ENCODE measurements at places on chromosomes 2 and 18.

- DNase-seq: no peak
These were observed 60.4 kb downstream of the RHOB start for GRCh38 chr2:20507166-20507692.

DNA sequence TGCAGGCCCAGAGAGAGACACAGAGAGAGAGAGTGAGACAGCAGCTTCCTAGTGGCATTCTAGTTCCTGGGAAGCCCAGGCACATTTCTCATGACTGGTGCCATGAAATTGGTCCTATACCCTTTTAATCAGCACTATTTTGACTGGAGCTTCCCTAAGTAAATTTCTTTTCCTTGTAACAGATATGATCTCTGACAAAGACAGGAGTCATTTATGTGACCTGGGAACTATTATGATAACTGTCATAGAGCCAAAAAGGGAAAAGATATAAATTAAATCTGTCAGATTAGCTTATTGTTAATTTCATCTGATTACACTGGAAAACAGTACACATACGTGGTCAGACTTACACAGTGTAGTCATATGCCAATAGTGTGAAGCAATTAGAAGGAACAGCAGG is 161.3 kb upstream of the HNRNPA3 start:
- no peak for DNase-seq

GRCh38 chr2:60676706-60677330 is 79.2 kb upstream of the PAPOLG start:
- DNase-seq: no peak

DNA sequence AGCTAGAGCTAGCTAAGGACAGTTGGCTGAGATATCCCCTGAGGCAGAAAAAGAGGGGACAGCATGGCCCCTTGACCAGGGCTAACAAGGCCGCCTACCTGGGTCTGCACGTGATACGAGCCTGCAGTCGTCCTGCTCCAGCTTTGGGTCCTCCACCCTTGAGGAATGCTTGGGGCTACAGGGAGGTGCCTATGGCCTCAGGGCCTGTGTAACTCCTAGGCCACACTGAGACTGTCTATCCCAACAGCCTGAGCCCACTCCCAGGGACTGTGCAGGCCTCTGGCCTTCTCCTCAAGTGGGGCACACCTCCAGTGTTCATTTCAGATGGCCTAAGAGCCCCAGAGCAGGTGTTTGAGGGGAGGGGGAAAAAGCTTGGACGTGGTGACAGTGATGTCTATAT is 136.7 kb upstream of the SATB2 start:
- DNase-seq: no peak

DNA sequence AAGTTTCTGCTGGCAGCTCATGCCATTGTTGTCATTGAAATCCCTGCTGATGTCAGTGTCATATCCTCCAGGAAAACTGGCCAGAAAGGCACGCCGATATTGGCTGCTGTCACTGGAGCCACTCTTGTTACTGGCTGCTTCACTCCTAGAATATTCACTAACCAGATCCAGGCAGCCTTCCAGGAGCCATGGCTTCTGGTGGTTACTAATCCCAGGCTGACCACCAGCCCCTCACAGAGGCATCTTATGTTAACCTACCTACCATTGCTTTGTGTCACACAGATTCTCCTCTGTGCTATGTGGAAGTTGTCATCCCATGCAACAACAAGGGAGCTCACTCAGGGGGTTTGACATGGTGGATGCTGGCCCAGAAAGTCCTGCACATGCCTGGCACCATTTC is 27.0 kb upstream of the MTX2 start:
- no peak for DNase-seq

GRCh38 chr2:235543128-235543750 is 49.4 kb downstream of the AGAP1 start:
- DNase-seq: no peak

- no peak for DNase-seq
These were observed 9.9 kb downstream of the NFE2L2 start for GRCh38 chr2:177254433-177255226.

DNA sequence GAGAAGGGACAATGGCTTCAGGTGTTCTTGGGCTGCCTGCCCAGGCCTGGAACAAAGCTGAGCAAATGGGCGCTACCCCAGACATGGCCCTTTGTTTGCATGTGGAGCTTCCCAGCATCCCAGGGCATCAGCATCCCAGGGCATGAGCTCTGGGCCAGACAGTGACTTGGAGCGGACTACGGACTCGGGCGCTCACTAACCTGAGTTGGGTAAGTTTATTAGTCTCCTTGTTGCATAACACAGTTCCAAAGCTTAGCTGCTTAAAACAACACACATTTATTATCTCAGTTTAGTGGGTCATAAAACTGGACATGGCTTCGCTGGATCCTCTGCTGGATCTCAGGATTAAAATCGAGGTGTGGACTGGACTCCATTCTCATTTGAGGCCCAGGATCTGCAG is 35.8 kb downstream of the MC2R start:
- DNase-seq: no peak

DNA sequence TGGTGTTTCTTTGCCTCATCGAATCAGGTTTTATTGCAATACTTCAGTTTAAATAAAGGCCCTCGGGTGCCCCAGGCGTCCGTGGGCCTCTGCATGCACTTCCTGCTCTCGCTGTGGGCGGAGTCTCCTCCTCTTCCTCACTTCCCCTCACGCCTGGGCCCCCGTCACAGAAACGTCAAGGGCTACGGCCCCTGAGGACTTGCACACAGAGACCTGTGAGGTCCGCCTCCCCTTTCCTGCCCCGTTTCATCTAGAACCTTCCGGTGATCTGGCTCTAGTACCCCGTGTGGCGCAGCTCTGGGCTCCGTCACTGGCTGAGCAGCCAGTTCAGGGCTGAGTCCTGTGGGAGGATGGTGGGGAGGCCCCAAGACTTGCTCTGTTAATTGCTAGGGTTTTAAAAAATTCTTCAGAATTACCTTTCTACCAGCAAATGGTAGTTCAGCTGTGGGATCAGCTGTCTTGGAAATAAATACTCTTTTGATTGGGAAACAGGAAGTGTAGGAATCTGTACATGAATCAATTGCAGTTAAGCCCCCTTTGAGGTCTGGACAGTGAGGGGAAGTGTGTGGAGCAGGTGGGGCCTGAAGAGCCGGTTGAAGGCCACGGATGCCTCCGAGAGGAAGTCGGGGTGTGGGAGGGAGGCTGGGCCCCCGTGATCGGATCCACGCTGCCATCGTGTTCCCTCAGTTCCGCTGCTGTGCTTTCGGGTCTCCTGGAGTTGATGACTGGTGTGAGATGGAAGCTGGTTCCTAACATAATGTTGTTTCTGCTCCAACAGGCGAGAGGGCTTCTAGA is 10.2 kb downstream of the NFATC1 start:
- DNase-seq: no peak

GRCh38 chr18:78393086-78393862 is 586.3 kb upstream of the SALL3 start:
- DNase-seq: no peak

GRCh38 chr2:204108330-204108751 is 171.8 kb downstream of the ICOS start:
- no peak for DNase-seq

GRCh38 chr2:181891258-181891965 is at the start of gene ITPRID2:
TSS of gene ITPRID2 (plus strand) at chr2:181891730. CDS start at chr2:181892067, 337 bp downstream.
- peak; percentile 97 for DNase-seq

- peak; percentile 81 for DNase-seq
These were observed 17.0 kb upstream of the HPCAL1 start for GRCh38 chr2:10285556-10286198.

- DNase-seq: peak; percentile 60
These were observed 43.6 kb downstream of the MCFD2 start for GRCh38 chr2:46871976-46872381.

- no peak for DNase-seq
These were observed 45.8 kb downstream of the SLC4A5 start for GRCh38 chr2:74297391-74297790.

DNA sequence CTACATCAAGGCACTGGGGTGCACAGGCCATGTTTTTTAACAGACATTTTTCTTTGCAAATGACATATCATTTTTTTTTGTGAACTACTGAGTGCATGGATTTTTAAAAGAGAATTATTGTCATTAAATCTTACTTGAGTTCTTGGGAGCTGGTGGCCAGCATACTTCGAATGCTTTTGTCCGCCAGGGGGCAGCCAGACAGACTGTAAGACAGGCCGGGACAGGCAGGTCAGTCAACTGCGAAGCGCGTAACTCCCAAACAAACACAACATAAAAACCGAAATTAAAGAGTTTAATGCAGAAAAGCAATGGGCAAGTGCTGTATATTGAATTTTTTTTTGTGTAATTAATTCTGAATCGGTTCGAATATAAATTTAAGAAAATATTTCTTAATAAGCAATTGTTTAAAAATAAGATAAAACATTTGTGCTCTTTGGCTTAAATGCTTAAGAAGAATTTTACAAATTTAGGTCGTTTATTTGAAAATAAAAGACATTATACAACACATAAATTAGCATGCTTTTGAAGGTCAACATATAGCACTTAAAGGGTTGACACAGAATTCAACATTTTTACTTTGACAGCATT is 142.2 kb upstream of the PXDN start:
- DNase-seq: peak; percentile 20

- DNase-seq: no peak
These were observed 260.9 kb downstream of the CYRIA start for GRCh38 chr2:16404551-16405300.

DNA sequence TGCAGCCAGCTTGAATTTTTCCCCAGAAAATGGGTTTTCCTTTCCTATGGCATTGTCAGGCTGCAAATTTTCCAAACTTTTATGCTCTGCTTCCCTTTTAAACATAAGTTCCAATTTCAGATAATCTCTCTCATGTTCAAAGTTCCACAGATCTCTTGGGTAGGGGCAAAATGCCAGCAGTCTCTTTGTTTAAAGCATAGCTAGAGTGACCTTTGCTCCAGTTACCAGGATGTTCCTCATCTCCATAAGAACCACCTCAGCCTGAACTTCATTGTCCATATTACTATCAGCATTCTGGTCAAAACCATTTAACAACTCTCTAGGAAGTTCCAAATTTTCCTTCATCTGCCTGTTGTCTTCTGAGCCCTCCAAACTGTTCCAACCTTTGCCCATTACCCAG is 68.3 kb downstream of the SGPP2 start:
- no peak for DNase-seq

- peak; percentile 79 for DNase-seq
These were observed 34.6 kb downstream of the TGFBRAP1 start for GRCh38 chr2:105294844-105295481.

- no peak for DNase-seq
These were observed 75.6 kb downstream of the MAPRE2 start for GRCh38 chr18:35116784-35117318.

- no peak for DNase-seq
These were observed 219.6 kb upstream of the ID2 start for GRCh38 chr2:8462280-8462679.

DNA sequence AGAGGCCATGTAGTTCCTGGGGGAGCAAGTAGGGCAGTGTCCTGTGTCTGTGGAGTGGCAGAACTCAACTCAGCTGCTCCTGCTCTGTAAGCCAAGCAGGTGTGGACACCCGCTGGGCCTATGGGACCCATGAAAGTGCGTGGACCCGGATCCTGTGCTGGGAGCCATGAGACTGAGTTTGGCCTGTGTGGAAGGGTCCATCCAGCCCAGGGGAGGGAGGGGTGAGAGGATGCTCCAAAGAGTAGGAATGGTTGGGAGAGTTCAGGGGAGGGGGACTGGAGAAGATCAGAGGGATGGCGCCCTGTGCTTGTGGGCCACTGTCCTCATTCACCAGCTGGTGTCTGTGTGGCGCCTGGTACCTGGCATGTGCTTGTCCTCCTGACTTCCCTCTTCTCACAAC is 226.4 kb upstream of the HS6ST1 start:
- DNase-seq: no peak

- peak; percentile 25 for DNase-seq
These were observed 14.2 kb downstream of the TNFRSF11A start for GRCh38 chr18:62339106-62339988.

GRCh38 chr2:209840434-209840833 is 68.8 kb downstream of the UNC80 start:
- no peak for DNase-seq

GRCh38 chr2:217451666-217452065 is 551.1 kb downstream of the TNS1 start:
- peak; percentile 37 for DNase-seq

DNA sequence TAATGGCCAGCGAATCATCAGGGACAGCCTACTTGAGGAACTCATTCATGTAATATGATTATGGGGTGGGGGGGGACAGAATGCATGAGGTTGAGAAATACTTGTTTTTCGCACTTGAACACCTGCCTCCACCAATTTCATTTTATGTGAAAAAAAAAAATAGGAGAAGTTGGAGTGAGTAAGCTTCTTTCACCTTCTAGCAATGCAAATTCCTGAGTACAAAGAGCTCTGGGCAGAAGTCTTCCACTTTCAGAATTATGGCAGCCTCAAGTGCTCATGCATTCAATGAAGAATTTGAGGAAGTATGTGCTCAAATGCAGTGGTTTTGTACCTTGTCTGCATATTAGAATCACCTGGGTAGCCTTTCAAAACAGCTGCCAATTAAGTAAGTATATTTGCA is 40.1 kb upstream of the GPD2 start:
- DNase-seq: no peak

DNA sequence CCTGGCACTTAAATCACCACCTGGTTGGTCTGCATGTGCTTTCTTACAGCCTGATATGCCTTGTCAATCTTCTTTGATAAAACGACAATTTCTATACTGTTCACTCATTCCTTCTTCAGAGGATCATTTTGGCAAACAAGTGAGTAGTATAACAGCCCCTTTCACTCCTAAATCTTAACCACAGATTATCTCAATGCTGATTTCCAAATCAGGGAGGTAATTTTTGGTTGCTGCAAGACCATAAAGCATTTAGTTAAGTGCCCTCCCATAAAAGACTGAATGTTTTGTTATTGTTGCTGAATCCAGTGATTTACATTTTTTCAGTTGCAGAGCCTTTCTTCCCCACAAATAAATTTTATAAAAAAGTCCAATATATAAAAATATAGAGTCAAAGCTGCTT is 129.2 kb upstream of the CYP26B1 start:
- no peak for DNase-seq
